ENCODE measurements at places on chromosomes 6 and 20. TPM values are rescaled to one million over a fixed set of nuclear protein-coding genes. Genes with fewer than 3 reads are reported as not detected.

DNA sequence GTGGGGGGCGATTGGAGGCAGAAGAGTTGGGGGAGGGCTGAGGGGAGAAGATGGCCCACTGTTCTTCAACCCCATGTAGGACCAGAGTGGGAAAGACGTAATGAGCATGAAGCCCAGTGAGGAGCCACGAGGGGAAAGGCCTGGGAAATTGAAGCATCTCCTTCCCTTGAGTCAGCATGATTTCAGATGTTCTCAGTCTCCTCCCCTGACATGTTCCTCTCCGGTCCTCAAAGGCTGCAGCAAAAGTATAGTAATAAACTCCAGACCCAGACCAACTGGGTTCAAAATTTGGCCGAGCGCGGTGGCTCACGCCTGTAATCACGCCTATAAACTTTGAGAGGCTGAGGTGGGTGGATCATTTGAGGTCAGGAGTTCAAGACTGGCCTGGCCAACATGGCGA lies 1.9 kb upstream of the NFKBIE start:
- H3K36me3 ChIP-seq: no peaks in the 10 kb centered on the region
- peaks cover 47% of the 10 kb centered on the region for H3K4me1 ChIP-seq
- no peak overlapping the region for H3K4me3 ChIP-seq
- H3K27me3 ChIP-seq: peaks cover 21% of the 10 kb centered on the region
- peak; percentile 27 for DNase-seq

DNA sequence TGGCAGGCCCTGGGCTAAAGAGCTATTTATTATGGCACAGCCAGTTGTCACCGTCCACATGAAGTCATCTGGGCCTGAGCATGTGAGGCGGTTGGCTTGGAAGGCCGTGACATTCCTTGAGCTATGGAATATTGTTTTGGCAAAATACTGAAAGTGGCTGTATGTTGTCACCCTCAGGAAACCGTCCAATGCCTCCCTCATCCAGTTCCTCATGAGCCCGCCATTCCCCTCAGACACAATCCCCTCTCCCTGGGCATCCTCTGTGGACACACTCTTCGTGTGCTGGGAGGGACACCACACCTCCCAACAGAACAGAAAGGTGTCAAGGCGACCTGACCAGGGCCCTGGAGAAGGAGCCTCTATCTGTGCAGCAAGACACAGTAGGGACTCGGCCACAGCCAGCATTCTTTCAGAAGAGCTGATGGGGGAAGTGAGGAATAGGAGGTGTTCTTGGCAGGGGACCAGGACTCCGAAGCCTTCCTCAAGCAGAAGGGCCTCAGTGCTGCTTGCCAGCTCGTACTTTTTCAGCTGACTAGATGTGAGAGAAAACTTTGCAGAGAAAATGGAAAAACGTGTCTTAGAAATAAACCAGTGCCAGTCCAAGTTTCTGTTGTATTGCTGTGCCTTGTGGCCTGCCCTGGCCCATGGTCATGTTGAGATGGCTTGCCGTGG lies 120.5 kb downstream of the SOD2 start:
- DNase-seq: no peak
- no peaks in the 10 kb centered on the region for H3K27me3 ChIP-seq
- no peak overlapping the region for H3K4me3 ChIP-seq
- H3K36me3 ChIP-seq: no peaks in the 10 kb centered on the region

DNA sequence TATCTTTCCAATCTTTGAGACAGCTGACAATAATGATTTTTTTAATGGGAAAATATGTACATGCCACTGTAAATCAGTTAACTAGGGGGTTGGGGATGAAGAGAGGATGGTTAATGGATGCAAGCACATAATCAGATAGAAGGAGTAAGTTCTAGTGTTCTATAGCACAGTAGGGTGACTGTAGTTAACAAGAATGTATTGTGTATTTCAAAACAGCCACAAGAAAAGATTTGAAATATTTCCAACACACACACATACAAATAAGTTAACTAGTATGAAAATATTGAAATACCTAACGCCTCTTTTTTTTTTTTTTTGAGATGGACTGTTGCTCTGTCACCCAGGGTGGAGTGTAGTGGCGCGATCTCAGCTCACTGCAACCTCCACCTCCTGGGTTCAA lies 153.4 kb upstream of the SALL4 start:
- no peak overlapping the region for H3K4me3 ChIP-seq
- no peak for DNase-seq
- H3K4me1 ChIP-seq: no peaks in the 10 kb centered on the region
- no peaks in the 10 kb centered on the region for H3K27me3 ChIP-seq

DNA sequence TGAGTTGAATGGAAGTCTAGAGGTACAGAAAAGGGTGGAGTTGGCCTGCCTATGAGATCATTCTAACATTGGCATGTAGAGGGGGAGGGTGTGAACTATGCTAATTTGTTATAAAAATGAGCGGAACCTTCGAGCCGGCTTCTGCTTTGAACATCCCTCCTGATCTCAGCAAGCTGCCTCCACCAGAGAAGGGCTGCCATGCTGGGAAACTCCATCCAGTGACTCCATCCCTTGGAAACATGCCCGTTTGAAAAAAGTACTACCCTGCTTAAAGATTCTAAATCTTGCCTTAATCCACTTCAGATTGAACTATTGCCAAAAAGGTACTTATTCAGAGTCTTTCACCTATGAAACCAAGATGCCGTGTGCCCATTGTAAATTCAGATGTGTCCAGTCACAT lies 43.6 kb upstream of the TMEM170B start:
- no peaks in the 10 kb centered on the region for H3K27me3 ChIP-seq
- H3K36me3 ChIP-seq: no peaks in the 10 kb centered on the region
- no peak for DNase-seq
- no peak overlapping the region for H3K4me3 ChIP-seq
- peaks cover 53% of the 10 kb centered on the region for H3K4me1 ChIP-seq
- peak overlapping the region; percentile 57 for H3K27ac ChIP-seq

DNA sequence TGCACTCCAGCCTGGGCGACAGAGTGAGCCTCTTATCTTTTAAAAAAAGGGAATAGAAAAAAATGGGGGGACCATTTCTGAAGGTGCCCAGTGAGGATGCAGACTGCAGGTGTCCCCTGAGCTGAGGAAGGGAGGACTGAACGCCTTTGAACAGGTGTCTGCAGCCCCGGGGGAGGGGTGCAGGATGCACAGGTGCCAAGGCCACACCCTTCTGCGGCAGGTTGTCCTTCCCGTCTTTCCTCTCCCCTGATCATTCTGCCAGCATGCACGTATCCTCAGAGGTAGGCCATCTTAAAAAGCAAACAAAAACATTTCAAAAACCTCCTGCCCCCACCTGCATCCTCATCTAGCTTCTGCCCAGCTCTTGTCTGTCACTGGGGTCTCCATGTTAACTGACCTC lies 101.3 kb downstream of the MTHFD1L start:
- no peak overlapping the region for H3K4me3 ChIP-seq
- no peak for DNase-seq
- H3K27ac ChIP-seq: no peak overlapping the region
- H3K4me1 ChIP-seq: no peaks in the 10 kb centered on the region
- H3K36me3 ChIP-seq: no peaks in the 10 kb centered on the region

DNA sequence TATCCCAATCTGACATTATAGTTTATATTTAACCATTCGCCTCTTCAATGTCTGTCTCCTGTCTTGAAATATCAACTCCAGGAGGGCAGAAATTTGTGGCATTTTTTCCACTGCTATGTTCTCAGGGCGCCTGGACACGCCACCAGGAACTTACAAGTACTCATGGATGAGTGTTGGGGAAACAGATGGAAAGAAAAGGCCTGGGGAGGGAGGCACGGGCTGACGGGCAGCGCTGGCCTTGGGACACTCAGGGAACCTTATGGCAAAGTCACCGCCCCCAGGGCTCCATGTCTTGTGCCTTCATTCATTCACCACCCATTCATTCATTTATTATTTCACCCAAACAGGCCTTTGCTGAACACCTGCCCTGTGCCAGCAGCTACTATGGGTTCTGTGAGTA lies 222.9 kb downstream of the PREX1 start:
- H3K4me3 ChIP-seq: no peak overlapping the region
- H3K36me3 ChIP-seq: no peaks in the 10 kb centered on the region
- no peaks in the 10 kb centered on the region for H3K4me1 ChIP-seq
- H3K27ac ChIP-seq: no peak overlapping the region

- H3K4me1 ChIP-seq: peaks cover 18% of the 10 kb centered on the region
- no peaks in the 10 kb centered on the region for H3K36me3 ChIP-seq
- DNase-seq: no peak
These were observed 352.4 kb downstream of the LAMA2 start for GRCh38 chr6:129235167-129236000.

DNA sequence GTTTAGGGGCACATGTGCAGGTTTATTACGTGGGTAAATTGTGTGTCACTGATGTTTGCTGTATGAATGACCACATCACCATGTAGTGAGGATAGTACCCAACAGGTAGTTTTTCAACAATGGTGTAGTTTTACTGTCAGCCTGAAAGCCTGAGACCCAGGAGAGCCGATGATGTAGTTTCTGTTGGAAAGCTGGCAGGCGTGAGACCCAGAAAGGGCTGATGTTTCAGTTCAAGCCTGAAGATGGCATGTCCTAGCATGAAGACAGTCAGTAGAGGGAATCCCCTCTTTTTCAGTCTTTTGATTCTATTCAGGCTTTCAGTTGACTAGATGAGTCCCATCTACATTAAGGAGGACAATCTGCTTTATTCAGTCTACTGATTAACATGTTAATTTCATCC lies 96.7 kb downstream of the KLHL32 start:
- H3K36me3 ChIP-seq: no peaks in the 10 kb centered on the region
- DNase-seq: no peak
- H3K27ac ChIP-seq: no peak overlapping the region
- H3K4me1 ChIP-seq: no peaks in the 10 kb centered on the region

The OR2H1 gene
- not detected for total RNA-seq
